ENCODE measurements at places on chromosomes 2 and 18. TPM values are rescaled to one million over a fixed set of nuclear protein-coding genes. Genes with fewer than 3 reads are reported as not detected.

- peak; percentile 91 for DNase-seq
These were observed at the start of gene CD8A for GRCh38 chr2:86790676-86791572. Gene CD8A (minus strand): TSS chr2:86790913. CDS start chr2:86790825, 88 bp downstream.

- no peak for DNase-seq
These were observed 84.2 kb upstream of the PIK3C3 start for GRCh38 chr18:41870817-41871216.

- DNase-seq: no peak
These were observed 150.3 kb upstream of the ST6GAL2 start for GRCh38 chr2:107036293-107036692.

GRCh38 chr2:40343902-40344301 is 108.0 kb downstream of the SLC8A1 start:
- DNase-seq: no peak

DNA sequence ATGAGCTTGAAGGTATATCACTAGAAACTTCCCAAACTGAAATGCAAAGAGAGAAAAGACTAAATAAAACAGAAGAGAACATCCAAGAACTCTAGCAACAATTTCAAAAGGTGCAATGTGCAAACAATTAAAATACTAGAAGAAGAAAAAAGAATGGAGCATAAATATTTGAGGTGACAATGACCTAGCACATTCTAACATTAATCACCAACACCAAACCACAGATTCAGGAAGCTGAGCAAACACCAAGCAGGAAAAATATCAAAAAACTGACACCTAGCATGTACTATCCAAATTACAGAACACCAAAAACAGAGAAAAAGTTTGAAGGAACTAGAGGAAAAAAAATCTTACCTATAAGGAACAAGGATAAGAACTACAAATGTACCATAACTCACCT is 460.8 kb downstream of the IRS1 start:
- DNase-seq: no peak

DNA sequence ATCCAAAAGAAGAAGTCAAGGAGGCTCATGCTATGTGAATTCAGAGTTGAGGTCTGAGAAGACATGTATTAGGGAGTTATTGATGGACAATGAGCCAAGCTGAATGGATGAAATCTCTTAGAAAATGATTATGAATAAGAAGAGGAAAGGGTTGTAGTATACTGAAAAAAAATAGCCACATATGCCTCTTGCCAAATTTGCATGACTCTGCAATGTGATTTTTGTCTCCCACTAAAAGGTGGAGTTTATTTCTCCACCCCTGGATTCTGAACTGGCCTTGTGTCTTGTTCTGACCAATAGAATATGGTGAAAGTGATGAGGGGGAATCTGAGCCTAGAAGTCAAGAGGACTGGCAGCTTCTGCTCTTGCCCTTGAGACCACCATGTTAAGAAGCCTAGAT is 8.6 kb upstream of the ERICH2 start:
- no peak for DNase-seq

GRCh38 chr18:62663731-62664336 is 51.5 kb upstream of the PHLPP1 start:
- DNase-seq: no peak

- no peak for DNase-seq
These were observed 13.2 kb downstream of the ANO7 start for GRCh38 chr2:241201445-241202267.

DNA sequence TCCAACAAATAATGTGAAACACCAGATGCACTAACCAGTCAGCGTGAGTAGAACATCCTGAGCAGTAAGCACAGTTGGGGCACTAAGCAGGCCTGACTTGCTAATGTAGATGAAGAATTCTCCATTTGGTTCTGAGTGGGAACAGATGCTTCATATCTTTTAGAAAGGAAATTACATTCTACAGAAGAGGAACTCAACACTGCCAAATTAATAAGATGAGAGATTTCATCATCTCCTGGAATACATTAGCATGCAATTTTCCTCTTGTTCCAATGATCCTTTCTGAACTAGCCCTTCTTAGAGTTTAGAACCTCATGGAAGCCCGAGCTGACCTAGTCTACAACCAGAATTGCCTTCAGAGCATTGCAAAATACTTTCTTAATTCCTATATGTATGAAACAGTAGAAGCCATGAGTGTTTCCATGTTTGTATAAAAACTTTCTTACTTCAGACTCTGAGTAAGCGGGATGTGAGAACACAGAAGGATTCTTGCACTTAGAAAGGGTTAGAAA is 34.8 kb downstream of the COL5A2 start:
- no peak for DNase-seq

GRCh38 chr18:9069601-9070000 is 32.9 kb upstream of the NDUFV2 start:
- no peak for DNase-seq

Gene FOXI3
- not detected for total RNA-seq

Gene LINC00305
- not detected for total RNA-seq

Gene FECH
- total RNA-seq: 26.7 TPM

Measured in activated CD8-positive, alpha-beta T cell treated with anti-CD3 and anti-CD28 coated beads, Interleukin-2, amount 10 ng/mL, durations not matched to agents 7 days and 5 days (primary cell).